OCI-LY7 (cell line): ENCODE measurements at places on chromosomes 2 and 18.

GRCh38 chr2:11875481-11875880 lies 129.0 kb downstream of the LPIN1 start:
- no peak for DNase-seq

- DNase-seq = no peak
Measured at GRCh38 chr2:238420878-238421694, 5.6 kb upstream of the ASB1 start.

DNA sequence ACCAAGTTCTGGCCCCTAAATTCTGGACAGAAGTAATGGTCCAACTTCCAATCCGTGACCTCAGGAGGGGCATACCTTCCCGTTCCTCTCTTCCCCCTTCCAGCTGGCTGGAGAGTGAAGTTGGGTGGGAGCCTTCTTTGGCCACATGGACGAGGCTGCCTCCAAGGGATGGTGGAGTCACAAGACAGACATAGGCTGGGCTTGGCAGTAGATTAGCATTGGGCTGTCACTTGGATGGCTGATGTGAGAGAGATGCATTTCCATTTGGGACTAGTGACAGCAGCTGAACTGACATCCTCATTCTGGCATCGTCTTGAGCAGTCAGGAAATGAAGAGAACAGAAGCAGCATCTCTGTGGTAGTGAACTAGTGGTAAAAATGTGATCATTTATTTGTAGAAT lies 12.6 kb downstream of the NT5DC4 start:
- DNase-seq = no peak

DNA sequence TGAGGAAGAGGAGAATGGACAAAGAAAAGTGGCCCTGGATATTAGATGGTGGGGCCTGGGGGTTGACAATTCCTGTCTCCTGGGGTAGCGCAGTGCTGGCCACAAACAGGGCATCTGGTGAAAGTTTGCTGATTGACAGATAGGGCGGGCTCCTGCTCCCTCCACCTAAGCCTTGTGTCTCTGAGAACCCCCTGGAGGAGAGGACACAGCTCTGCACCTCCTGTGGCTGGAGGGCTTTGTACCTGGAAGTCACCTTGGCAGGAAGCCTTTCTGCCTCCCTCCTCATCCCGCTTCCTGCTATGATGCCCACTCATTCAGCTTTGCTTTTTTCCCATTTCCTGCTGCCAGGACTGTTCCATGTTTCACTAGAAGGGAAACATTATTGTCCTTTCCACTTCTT lies 72.4 kb downstream of the RHOB start:
- DNase-seq = no peak

DNA sequence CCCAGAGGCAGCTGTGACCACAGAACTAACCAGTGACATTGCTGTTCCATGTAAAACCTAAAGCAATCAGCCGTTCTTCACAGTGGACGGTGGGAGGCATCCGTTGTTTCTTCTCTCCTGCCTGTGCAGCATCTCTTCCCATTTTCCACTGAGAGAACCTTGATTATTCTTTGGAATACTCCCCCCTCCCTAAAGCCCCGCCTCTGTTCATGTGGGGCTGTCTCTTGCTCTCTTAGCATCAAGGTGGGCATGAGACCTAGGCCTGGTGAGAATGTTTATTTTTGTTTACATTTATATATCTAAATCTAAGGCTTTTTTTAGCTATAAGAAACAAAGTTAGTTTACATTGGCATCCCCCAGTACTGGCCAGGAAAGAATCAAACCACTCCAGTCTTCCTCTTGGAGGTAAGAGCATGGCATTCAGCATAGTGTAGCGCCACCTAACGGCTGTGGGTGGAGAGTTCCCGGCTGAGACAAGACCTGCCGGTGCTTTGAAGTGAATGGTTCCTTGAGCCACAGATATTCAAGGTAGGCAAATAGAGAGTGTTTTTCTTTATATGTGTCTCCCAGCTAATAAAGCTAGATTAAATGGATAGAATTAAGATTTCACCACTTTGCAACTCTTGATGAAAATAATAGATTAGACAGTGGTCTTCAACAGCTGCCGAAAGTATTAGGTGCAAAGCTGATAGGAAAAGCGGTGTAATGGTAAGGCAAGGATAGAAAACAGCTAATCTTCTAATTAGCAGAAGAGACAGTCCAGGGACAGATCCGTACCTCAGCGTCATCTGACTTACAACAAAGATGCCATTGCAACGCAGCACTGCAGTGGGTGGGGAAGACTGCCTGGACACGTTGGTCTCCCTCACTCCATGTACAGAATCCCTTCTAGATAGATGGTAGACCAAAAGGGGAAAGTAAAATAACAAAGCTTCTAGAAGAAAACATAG lies 219.6 kb upstream of the RAB12 start:
- peak; percentile 52 for DNase-seq

- DNase-seq = no peak
Measured at GRCh38 chr2:128347701-128348539, 29.3 kb upstream of the HS6ST1 start.

GRCh38 chr18:40355726-40356125 lies 1599.3 kb upstream of the PIK3C3 start:
- DNase-seq = no peak
